Stimulated activated naive CD4-positive, alpha-beta T cell treated with Interleukin-2 at 50 U/mL for 16 hours (primary cell): ENCODE measurements at places on chromosomes 5 and 9.

DNA sequence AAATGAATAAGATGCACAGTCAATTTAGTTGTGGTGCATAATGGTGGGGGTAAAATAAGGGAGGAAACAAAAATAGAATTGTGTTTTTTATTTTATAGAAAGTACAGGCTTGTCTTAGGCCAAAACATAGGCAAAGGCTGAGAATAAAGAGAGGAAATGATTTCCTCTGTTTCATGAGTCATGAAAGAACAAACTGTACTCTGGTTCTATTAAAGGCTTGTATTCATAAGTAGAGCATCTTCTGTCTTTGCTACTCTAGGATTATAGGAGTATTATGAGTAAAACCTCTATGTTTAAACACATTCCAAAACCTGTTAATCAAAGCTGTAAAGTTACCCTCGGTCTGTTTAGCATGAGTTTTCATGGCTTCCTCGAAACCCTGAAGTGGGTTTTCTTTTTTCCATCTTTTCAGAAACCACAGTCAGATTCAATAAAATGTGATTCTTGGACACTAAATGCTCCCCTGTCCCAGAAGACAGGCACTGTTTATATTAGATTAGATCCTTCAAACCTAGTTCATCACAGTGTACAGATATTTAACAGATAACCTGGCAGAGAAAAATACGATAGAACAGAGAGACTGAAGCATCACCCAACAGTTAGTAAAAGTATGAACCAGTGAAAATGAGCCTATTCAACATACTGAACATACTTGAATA lies 473.9 kb upstream of the CYLC2 start:
- DNase-seq: no peak

- no peak for DNase-seq
Measured at GRCh38 chr9:101032426-101032825, 3.9 kb downstream of the PLPPR1 start.

GRCh38 chr5:96854067-96854466 lies 22.2 kb upstream of the ERAP2 start:
- DNase-seq: no peak

DNA sequence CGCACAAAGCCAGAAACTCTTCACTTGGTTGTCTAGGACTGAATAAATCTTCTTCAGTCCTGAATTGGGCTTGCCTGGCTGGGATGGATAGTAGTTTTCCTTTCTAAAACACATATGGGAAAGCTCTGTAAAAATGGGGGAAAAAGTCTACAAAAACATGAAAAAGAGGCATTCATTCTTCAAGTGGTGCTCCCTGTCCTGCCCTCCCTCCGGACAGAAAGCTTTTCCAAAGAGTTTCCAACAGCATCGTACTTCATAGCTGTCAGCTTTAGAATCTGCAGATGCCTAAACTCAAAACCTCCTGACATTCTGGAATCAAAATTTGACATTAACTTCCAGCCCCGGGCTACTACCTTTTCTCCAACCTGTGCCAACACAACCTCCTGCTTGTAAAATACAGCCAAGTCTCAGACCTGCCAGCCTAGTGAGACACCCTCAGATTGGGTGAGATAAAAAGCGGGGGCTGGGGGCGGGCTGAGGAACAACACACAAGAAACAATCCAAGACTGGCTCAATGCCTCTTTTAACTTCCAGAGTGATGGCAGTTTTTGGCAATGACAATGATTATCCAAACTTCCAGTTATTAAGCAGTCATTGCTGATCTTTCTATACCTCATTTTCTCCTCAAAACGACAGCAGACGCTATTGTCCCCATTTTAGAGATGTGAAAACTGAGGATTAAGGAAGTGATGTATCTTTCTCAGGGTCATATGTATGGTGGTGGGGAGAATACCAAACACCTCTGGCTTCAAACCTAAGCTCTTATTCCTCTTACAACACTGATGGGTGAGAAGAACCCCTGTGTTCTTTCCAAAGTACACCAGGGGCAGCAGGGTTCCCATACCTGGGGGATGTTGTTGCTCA lies 1.3 kb downstream of the TNC start:
- DNase-seq: no peak
